ENCODE measurements at places on chromosomes 1 and 21.

- no peak for DNase-seq
These were observed 16.0 kb downstream of the KRTAP19-8 start for GRCh38 chr21:31022306-31022705.

- peak; percentile 95 for DNase-seq
These were observed 123.3 kb upstream of the IFFO2 start for GRCh38 chr1:19079541-19080472.

- no peak for DNase-seq
These were observed 1.0 kb upstream of the MFN2 start for GRCh38 chr1:11979028-11979850.

DNA sequence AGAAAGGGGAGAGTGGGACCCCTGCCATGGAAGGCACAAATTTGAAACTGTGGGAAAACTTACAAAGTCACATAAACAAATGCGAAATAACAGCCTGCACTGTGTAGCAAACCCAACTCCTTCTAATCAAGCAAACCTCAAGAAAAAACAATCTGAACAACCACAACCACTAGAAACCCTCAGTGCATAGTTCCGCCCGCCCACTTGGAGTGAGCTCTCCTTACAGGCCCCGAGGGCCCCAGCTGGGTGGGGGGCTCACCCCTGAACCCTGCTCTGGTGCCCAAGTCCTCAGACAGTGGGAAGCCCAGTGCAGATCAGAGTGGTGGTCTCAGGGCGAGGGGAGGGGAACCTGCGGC, 931 bp upstream of the MXRA8 start:
- no peak for DNase-seq

- peak; percentile 99 for DNase-seq
These were observed 30.1 kb downstream of the SGIP1 start for GRCh38 chr1:66563941-66564630.

- peak; percentile 70 for DNase-seq
These were observed 24.9 kb upstream of the CTBS start for GRCh38 chr1:84598846-84599741.

DNA sequence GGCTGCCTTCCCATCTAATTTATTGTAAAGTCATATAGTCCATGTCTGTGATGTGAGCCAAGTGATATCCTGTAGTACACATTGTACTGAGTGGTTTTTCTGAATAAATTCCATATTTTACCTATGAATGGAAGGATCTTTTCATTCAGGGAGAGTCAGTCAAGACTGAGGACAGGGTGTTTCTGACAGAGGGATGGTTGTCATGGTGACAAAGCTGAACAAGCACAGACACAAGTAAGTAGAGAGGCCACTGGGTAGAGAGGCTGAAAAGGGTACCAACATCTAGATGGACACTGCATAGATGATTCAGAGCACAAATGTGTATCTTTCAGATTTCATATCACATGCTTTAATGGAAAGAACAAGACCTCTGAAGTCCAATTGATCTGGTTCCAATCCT, 22.6 kb upstream of the IL20 start:
- no peak for DNase-seq

DNA sequence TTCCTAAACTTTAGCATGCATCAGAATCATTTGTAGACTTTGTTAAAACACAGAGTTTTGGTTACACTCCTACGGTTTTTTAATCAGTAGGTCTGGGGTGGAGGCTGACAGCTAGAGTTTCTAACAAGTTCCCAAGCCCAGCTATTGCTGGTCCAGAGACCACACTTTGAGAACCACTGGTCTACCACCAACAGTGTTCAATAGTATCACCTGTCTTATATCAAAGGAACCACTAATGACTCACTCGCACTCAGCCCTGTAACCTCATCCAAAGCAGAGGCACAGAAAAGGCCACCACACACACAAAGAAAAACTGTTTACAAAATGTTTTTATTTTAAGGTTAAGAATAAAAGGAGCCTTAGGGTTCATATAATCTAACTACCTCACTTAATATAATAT, 68.7 kb downstream of the HIVEP3 start:
- peak; percentile 16 for DNase-seq

GRCh38 chr1:54975356-54976108, 4.9 kb upstream of the TMEM61 start:
- DNase-seq: no peak

All from kidney tubule cell (primary cell).